ENCODE measurements at places on chromosomes 13 and 19.

DNA sequence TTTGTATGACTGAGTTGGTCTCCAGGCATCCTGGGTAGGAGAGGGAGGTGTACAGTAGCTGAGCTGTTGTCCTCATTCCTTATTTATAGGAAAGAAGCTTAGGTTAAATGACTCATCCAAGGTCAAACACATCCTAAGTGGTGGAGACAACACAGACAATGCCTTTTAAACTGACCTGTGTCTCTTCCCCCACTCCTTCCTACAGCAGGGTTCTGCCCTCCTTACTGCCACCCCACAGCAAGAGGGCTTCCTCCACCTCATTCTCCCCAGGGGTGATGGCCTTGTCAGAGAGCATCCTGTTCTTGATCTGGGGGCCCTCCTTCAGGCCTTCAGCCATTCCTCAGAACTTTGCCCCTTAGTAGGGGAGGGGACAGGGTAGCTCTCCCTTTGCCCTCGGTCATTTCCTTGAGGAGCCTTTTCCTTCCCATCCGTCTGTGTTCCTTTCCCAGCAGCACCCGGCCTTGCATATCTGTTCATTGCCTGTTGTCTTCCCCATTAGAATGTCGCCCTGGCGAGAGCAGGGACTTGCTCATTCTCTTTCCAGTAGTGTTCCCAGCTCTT, 48.2 kb upstream of the GPI start:
- no peak for DNase-seq

DNA sequence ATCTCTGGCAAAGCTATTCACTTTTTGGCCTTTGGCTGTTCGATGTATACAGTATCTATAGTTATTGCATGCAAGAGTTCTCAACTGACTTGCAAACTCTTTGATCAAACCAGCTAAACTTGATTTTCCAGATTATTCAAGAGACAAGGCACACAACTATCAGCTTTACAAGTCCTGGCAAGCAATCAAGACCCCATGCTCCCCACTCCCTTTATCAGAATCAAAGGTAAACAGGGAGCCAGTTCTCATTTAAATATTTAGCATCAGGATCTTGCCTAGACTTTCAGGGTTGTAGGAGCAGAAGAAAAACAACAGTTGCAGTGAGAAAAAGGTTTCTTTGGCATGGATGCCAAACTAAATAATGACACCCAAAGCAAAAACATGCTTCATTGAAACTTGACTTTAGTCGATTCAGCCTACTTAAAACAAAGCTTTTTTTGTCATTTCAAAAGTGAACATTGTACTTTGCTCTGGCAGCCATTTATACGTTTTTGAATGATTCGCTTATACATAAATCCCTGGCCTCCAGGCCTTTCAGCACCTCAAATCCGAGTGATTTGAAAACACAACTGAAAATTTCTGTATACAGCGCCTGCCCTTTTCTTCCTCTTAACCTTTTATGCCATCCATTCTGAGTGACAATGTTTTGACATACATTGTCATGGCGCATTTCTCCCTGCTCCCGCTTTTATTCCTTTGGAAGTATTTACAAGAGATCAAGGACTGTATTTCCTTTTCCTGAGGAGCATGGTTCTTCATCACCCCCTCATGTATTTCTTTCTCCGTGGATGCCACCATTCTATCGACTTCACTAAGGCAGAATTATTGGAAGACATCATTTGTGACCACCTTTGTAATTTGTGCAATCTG, 340.8 kb downstream of the KLF5 start:
- no peak for DNase-seq

- no peak for DNase-seq
Observed at GRCh38 chr19:13573056-13573667, 66.9 kb upstream of the CACNA1A start.

GRCh38 chr13:65642996-65643395, 1587.1 kb downstream of the PCDH9 start:
- no peak for DNase-seq

GRCh38 chr19:18833849-18834643, 2.3 kb downstream of the UPF1 start:
- DNase-seq: no peak

GRCh38 chr19:58543826-58544590, at the start of gene TRIM28:
TRIM28 (plus strand) TSS chr19:58544064; CDS start chr19:58544758, 694 bp downstream.
- peak; percentile 100 for DNase-seq

GRCh38 chr13:112803422-112803821, 113.6 kb downstream of the ATP11A start:
- no peak for DNase-seq

DNA sequence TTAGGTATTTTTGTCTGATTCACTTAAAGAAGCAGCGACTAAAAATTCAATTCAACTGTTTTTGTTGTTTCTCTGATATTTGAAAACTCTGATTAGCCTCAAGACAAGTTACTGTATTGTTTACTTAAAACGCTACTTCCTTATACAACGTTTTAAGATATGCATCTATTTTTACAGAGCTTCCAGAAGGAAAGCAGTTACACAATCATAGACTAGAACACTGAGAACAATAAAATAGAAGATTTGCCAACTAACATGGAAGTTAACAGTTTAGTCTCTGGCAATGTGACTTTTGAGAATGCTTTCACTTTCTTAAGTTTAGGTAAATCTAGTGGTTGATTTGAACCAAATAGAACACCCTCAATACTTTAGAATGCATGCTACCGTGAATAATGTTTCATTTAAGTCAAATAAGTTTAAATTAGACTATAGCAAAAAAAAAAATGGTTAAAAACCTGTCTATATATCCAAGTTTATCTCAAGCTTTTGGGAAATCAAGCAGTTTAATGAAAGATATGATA, 614.8 kb downstream of the DACH1 start:
- no peak for DNase-seq

DNA sequence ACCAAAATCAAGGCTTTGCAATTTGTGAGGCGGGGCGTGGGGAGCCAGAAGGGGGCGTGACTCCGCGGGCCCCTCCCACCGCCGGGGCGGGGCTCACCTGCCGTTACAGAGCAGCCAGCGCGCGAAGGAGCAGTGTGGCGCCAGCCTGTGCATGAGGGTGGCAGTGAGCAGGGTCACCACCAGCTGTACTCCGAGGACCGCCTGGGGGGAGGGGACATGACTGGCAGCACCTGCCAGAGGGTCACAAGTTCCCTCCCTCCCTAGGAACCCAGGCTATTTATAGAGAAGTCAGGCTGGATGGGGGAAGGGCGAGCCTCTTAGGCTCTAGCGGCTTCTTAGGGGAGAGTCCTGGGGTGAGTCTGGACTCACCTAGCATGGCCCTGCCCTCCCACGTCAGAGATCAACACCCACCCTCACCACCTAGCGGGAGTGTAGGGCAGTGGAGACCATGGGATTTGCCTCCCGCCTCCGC, 3.6 kb downstream of the TMEM161A start:
- no peak for DNase-seq

DNA sequence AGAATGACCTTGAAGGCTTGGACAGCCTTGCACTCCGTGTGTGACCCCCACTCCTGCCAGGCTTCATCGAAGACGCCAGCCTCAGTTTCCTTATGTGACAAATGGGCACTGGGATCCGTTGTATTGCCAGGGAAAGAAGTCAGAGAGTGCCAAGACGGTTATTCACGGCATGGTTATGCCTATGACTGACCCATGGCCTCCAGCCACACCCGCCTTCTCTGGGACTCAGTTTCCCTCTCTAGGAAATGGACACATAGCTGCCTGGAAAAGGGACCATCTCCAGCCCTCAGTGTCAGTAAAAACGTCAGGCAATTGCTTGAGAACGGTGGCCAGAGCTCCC, 915 bp upstream of the UBE2S start:
- DNase-seq: no peak

- DNase-seq: no peak
Observed at GRCh38 chr13:40175639-40176038, 490.8 kb downstream of the FOXO1 start.

DNA sequence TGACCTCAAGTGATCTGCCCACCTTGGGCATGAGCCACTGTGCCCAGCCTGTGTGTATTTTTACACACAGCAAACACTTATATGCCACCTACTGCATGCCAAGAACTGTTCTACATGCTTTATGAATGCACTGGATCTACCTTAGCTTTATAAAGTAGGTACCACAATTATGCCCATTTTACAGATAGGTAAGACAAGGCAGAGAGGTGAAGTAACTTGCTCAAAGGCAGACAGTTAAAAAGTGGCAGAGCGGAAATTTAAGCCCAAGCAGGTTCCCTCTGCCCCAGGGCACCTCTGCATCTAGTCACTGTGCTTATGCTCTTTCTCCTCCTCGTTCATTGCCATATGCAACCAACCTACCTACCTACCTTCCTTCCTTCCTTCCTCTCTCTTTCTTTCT, 10.5 kb downstream of the ADAMTS10 start:
- DNase-seq: no peak

- DNase-seq: no peak
Observed at GRCh38 chr13:90187478-90188350, 1159.8 kb upstream of the MIR17HG start.

GRCh38 chr13:76634431-76635191, 251.6 kb downstream of the KCTD12 start:
- DNase-seq: no peak

DNA sequence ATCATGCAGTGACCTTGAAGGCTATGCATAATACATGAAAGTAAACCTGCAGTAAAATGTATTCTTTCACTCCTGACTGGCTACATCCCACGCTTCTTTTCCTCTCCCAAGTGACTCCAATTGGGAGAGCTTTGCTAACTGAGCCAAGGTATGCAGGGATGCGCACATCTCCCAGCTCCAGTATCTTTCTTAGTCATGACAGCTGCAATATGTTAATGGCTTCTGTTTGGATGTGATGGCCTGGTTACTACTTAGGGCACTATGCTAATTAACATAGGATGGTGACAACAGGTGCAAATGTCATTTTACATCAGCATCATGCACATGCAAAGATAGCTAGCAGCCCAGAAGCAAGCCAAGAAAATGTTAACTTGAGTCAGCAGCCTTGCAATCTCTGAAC, 134.7 kb downstream of the POU4F1 start:
- no peak for DNase-seq

- DNase-seq: no peak
Observed at GRCh38 chr13:47337781-47338507, 441.1 kb upstream of the HTR2A start.

- no peak for DNase-seq
Observed at GRCh38 chr19:11460207-11460606, 20.6 kb downstream of the ELAVL3 start.

DNA sequence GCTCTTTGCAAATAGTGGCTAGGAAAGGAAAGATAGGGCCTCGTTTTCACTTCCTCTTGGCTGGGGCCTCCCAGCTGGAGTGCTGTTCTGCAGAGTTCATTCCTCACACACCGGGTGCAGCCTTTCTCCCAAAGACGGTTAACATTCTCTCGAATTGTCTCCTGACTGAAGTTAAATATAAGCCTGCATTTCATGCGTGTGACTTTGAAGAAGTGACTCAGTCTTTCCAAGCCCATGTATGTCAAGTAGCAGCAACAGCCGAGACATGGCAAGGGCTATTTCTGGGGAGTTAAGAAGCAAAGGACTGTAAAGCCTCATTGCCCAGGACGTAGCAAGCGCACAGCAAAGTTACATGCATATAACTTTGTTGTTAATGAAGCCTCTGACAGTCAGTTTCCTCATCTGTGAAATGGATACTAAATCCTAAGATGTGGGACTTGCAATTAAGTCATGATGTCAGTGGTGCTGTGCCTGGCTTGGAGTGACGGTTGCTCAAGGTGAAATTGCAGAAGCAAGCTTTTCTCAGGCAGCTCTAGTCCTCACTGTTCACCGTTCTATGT, 502.4 kb downstream of the MYO16 start:
- DNase-seq: no peak

- no peak for DNase-seq
Observed at GRCh38 chr19:21492947-21493906, 12.2 kb upstream of the ZNF429 start.

All from stimulated activated CD8-positive, alpha-beta memory T cell treated with anti-CD3 and anti-CD28 coated beads, Interleukin-4, amount 100 ng/mL, for 1 hour (primary cell).